ENCODE measurements at places on chromosomes 7 and 10.
A peak's percentile ranks its signal among the peaks of the same experiment; 100 is the strongest.

DNA sequence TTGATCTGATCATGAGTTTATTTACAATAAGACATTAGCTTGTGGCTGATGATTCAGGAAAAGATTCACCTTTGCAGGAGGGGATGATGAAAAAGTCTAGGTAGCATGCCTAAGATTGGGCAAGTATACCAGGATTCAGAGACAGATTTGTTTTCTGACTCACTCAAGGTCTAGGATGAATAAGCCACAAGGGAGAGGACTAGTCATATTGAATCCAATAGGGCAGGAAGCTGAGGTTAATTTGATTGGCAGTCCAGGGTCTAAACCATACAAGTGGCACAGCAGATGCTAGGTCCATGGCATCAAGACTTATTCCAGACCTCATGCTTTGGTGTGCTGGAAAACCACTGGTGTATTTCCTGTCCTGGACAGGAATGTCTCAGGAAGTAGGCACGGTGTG lies 1133.4 kb downstream of the XPNPEP1 start:
- DNase-seq, result no peak

DNA sequence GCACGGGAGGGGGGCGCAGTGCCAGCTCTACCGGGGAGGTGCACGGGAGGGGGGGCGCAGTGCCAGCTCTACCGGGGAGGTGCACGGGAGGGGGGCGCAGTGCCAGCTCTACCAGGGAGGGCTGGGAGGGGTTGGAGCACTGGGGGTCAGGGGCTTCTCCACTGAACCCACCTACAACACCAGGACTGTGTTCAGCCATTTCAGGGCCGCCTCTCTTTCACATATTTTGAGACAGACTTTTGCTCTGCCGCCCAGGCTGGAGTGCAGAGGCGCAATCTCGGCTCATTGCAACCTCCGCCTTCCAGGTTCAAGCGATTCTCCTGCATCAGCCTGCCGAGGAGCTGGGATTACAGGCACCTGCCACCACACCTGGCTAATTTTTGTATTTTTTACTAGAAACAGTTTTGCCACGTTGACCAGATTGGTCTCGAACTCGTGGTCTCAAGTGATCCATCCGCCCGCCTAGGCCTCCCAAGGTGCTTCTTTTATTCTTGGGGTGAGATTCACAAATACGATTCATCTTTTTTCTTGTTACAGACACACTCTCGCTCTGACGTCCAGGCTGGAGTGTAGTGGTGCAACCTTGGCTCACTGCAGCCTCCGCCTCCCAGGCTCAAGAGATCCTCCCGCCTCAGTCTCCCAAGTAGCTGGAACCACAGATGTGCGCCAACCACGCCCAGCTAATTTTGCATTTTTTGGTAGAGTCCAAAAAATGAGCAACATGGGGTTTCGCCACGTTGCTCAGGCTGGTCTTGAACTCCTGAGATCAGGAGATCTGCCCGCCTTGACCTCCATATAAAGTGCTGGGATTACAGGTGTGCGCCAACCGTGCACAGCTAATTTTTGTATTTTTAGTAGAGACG lies 37.0 kb downstream of the ADAP1 start:
- no peak for DNase-seq

DNA sequence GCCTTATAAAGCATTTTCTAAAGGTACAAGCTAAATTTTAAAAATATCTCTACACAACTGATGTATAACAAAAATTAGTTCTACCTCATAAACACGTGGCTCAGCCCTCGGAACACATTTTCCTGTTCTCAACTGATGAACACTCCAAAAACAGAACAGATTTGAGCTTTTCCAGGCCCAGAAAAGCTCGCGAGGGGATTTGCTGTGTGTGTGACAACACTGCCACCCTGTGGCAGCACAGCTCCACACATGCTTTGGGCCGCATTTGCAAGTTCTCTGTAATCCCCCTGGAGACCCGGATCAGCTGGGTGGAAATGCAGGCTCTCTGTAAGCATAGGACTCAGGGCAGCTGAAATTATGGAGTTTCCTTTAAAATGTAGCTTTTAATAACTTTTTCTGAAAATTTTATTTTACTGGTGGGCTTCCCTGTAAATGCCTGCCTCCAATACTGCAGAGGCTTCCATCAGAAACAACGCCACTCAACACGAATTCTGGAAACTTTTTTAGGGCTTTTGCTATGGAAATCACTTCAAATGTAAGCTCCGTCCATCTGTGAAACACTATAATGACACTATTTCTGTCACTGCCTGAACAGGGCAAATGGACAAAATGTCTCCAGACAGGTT lies 155.5 kb downstream of the COBL start:
- DNase-seq, result peak; percentile 49

- no peak for DNase-seq
Observed at GRCh38 chr7:98771519-98771918, 98.3 kb downstream of the TMEM130 start.

- no peak for DNase-seq
Observed at GRCh38 chr7:31490796-31491314, 23.0 kb upstream of the ITPRID1 start.

DNA sequence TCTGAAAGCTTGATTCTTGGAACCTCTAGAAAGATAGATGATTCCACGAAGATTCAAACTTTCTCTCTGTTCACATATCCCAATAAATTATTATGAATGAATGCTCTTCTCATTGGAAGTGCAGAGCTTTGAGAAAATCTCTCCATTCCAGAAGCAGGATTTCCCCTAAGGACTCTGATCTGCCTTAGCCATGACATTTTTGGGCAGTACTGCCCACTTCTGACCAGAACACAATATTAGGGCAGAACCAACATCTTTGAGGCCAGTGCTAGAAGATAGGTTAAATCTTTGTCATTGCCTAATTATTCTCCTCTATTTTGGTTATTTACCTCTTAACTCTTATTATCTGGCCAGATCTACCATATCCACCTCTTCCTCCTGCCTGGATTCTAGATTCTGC lies 49.9 kb downstream of the ARMC3 start:
- DNase-seq, result no peak

DNA sequence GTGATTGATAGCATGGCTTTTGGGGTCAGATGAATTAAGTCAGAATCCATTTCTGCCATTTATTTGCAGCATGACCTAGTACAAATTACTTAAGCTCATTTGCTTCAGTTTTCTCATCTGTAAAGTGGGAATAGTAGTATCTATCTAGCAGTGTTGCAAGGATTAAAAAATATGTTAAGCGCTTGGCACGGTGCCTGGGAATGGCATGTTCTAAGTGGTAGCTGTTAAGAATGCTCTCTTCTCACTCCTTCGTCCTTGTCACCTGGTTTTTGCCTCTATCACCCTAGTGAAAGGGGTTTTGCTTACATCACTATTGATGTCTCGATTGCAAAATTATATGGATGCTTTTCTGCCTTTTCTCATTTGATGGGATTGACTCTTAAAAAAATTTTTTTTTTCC lies 7.4 kb downstream of the TMEM248 start:
- DNase-seq, result no peak

- DNase-seq, result no peak
Observed at GRCh38 chr10:110562348-110562747, 5.1 kb upstream of the SMC3 start.

- no peak for DNase-seq
Observed at GRCh38 chr7:29270594-29271318, 76.2 kb downstream of the CHN2 start.

DNA sequence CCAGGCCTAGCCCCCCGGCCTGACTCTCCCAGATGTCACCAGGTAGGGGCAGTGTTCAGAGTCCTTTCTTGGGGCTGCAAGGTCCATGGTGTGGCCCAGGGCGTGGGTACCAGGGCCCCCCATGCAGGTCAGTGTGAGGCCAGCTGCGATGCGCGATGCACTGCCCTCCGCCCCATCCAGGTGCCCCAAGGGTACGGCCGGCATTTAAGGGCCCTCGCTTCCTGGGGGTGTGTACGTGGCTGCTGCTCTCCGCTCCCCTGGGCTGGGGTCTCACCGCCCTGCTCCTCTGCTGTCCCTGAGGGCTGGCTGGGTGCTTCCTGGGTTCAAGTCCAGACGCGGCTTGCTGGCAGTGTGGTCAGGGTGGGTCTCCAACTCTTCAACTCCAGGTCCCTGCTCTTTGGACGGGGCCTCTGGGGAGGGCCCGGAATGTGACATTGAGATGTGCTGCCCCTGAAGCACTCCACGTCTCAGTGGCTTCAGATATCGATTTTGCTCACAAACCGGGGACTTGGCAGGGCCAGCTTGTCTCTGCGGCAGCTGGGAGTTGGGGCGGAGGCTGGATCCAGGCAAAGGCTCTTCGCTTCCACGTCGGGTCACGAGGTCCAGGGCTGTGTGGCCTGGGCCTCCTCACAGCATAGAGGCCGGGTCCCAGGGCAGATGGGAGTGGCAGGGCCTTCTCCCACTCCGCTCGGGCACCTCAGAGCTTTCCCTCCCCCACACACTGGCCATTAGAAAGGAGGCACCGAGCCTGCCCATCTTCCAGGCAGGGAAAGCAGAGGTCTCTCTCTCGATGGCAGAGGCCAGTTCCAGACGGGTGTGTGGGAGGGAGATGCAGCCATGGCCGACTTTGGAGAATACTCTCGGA lies 93.2 kb downstream of the UNCX start:
- DNase-seq, result no peak

DNA sequence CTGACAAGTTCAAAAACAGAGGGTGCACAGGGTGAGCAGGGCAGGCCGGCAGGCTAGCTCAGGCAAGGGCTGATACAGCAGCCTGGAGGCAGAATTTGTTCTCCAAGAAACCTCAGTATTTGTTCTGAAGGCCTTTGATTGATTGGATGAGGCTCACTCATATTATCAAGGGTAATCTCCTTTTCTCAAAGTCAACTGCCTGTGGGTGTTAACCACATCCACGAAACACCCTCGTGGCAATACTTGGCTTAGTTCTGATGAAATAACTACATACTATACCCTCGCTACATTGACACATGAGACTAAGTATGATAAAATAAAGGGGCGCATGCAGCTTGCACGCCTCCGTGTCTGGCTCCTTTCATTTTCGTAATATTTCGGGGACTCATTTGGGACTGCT lies 4.4 kb upstream of the PPP2R2D start:
- no peak for DNase-seq

DNA sequence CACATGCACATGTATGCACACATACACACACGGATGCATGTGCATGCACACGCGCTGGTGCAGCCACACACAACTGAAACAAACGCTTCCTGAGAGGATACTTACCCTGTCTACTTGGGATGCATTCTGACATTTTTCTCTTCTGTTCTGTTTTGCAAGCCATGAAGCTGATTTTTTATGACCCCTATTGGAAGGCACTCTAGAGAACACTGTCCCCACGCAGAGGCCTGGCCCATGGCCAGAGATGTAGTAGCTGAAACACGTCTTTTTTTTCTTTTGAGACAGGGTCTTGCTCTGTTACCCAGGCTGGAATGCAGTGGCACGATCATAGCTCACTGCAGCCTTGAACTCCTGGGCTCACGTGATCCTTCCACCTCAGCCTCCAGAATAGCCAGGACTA lies 47.9 kb downstream of the VWA2 start:
- DNase-seq, result no peak

GRCh38 chr7:113040849-113041248 lies 45.8 kb downstream of the GPR85 start:
- no peak for DNase-seq

DNA sequence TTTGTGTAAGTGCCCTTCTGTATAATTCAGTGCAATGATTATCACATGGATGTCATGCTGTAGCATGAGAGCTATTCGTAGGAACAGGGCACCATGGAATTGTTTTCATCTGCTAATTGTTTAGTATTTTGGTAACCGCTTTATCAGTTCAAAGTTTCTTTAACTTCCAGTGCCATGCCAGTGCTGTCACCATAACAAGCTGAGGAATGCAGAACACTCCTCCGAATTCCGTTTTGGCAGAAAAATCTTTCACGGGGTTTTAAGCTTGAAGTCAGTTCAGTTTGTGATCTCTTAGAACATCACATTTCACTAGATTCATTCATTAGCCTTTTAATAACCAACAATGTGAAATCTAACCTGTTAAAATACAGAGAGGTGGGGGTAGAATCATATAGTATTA lies 117.2 kb upstream of the SEMA3C start:
- DNase-seq, result no peak

DNA sequence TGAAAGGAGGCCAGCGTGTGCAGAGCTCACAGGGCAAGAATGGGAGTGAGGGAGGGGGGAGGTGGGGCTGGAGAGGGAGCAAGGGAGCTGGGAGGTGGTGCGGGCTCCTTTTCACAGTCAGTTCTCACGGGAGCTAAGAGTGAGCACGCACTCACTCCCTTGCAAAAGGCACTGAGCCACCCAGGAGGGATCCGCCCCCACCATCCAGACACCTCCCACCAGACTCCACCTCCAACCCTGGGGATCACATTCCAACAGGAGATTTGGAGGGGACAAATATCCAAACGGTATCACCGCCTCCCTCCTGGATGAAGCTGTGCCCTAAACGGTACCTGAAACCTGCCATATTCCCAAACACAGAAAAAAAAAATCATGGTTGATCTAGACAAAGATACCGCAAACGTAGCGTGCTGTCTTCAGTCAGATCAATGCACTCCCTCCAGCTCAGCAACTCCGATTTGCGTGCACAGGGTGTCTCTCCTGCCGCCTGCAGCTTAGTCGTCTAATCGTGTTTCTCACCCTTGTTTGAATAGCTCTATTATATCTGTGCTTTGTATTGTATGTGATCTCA lies 20.3 kb upstream of the PRKAG2 start:
- no peak for DNase-seq

DNA sequence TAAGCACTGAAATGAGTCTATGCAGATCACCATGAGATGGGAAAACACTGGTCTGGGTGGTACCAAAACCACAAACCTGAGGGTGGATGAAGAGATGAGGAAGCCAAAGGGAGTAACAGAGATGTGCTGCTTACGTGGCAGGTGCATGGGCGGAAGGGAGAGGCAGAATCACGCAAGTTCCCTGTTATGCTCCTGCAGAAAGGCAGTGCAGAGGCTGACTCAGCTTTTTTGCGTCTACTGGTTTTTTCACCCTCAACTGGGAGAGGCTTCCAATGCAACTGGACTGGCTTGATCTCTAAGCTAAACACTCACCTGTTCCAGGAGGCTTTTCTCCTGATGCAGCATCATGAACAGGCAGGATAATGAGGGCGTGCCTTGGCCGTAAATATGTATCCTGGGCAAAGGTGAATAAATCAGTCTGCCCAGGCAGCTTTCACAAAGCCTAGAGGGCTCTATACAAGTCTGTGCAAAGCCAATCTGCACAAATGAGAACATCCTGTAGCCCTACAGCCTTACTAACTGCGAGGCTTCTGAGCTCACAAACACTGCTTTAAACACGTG lies 95.4 kb upstream of the AFAP1L2 start:
- no peak for DNase-seq

- DNase-seq, result no peak
Observed at GRCh38 chr7:135405969-135406368, 103.9 kb downstream of the CNOT4 start.
